A549 treated with CORT108297 at 1 μM for 4 hours (cell line): ENCODE measurements at places on chromosomes 4 and X. TPM values are rescaled to one million over a fixed set of nuclear protein-coding genes. Genes with fewer than 3 reads are reported as not detected.

NPFFR2 gene
- 0.05 TPM in 1 of 5 replicates, not detected in the others for total RNA-seq

MTNR1A gene
- total RNA-seq = 0.33 to 0.71 TPM (median 0.43 TPM) in 5 replicates

SMS gene
- total RNA-seq = 190 to 253 TPM (median 196 TPM) in 5 replicates

ADGRG2 gene
- total RNA-seq = 6.2 to 7.6 TPM (median 6.9 TPM) in 5 replicates

YY2 gene
- total RNA-seq = 2.3 to 2.8 TPM (median 2.4 TPM) in 5 replicates

ARHGEF38 gene
- not detected in 5 replicates for total RNA-seq

IGSF1 gene
- total RNA-seq = 0.25 to 0.41 TPM (median 0.32 TPM) in 5 replicates

DNAAF6 gene
- not detected in 5 replicates for total RNA-seq

GRSF1 gene
- 72.8 to 95.4 TPM (median 77.6 TPM) in 5 replicates for total RNA-seq

HTRA3 gene
- total RNA-seq = 13.8 to 21.4 TPM (median 19.6 TPM) in 5 replicates

ZNF185 gene
- 6.1 to 7.6 TPM (median 6.9 TPM) in 5 replicates for total RNA-seq

TMEM165 gene
- 51.1 to 60.2 TPM (median 55.5 TPM) in 5 replicates for total RNA-seq

FAAH2 gene
- total RNA-seq = 0.10 to 0.18 TPM (median 0.13 TPM) in 5 replicates

CYTL1 gene
- not detected in 5 replicates for total RNA-seq

TMPRSS11F gene
- not detected in 5 replicates for total RNA-seq

CYP4V2 gene
- 2.7 to 3.8 TPM (median 2.8 TPM) in 5 replicates for total RNA-seq

SPANXA1 gene
- 0.16 to 0.42 TPM (median 0.18 TPM) in 3 of 5 replicates, not detected in the others for total RNA-seq

VCX2 gene
- not detected in 5 replicates for total RNA-seq

SNX12 gene
- 68.0 to 76.9 TPM (median 75.6 TPM) in 5 replicates for total RNA-seq

LEF1 gene
- total RNA-seq = 0.17 TPM in 1 of 5 replicates, not detected in the others

CNGA1 gene
- total RNA-seq = 0.08 to 0.12 TPM in 2 of 5 replicates, not detected in the others

GLA gene
- total RNA-seq = 174 to 204 TPM (median 187 TPM) in 5 replicates

OCRL gene
- 19.1 to 25.7 TPM (median 23.9 TPM) in 5 replicates for total RNA-seq

SCD5 gene
- 6.6 to 8.5 TPM (median 6.9 TPM) in 5 replicates for total RNA-seq

HAND2 gene
- total RNA-seq = 0.22 to 0.81 TPM (median 0.49 TPM) in 5 replicates

MSX1 gene
- total RNA-seq = 5.6 to 11.8 TPM (median 9.9 TPM) in 5 replicates

ESX1 gene
- total RNA-seq = 0.06 to 0.12 TPM in 2 of 5 replicates, not detected in the others

NXT2 gene
- total RNA-seq = 8.5 to 10.9 TPM (median 9.9 TPM) in 5 replicates

GRIPAP1 gene
- 18.1 to 23.3 TPM (median 21.3 TPM) in 5 replicates for total RNA-seq

AR gene
- 2.9 to 3.6 TPM (median 3.2 TPM) in 5 replicates for total RNA-seq

UPF3B gene
- total RNA-seq = 18.7 to 26.8 TPM (median 19.9 TPM) in 5 replicates

NDNF gene
- total RNA-seq = not detected in 5 replicates

LRP2BP gene
- total RNA-seq = 0.08 to 0.18 TPM (median 0.10 TPM) in 5 replicates

NXF2 gene
- total RNA-seq = not detected in 5 replicates

PAK3 gene
- total RNA-seq = 0.04 to 0.11 TPM (median 0.09 TPM) in 3 of 5 replicates, not detected in the others

NEIL3 gene
- total RNA-seq = 11.2 to 14.4 TPM (median 13.0 TPM) in 5 replicates

CT83 gene
- total RNA-seq = not detected in 5 replicates

PRPS2 gene
- 36.2 to 45.9 TPM (median 43.3 TPM) in 5 replicates for total RNA-seq

PARM1 gene
- total RNA-seq = 0.47 to 0.75 TPM (median 0.68 TPM) in 5 replicates

RBM47 gene
- total RNA-seq = 17.6 to 23.2 TPM (median 21.5 TPM) in 5 replicates

CENPVL1 gene
- total RNA-seq = not detected in 5 replicates

CCNQ gene
- 38.9 to 59.5 TPM (median 57.0 TPM) in 5 replicates for total RNA-seq

IL21 gene
- total RNA-seq = not detected in 5 replicates

FAM184B gene
- total RNA-seq = 0.01 to 0.06 TPM (median 0.05 TPM) in 5 replicates

HS3ST1 gene
- total RNA-seq = 0.27 to 0.54 TPM (median 0.39 TPM) in 5 replicates

TGIF2LX gene
- total RNA-seq = not detected in 5 replicates

IBSP gene
- total RNA-seq = not detected in 5 replicates

TNMD gene
- total RNA-seq = not detected in 5 replicates

FOXR2 gene
- total RNA-seq = not detected in 5 replicates

SFRP2 gene
- not detected in 5 replicates for total RNA-seq

RBM3 gene
- 297 to 439 TPM (median 349 TPM) in 5 replicates for total RNA-seq

STK32B gene
- total RNA-seq = 19.4 to 20.5 TPM (median 20.1 TPM) in 5 replicates

NIPAL1 gene
- 0.68 to 1.1 TPM (median 0.86 TPM) in 5 replicates for total RNA-seq

SMR3B gene
- not detected in 5 replicates for total RNA-seq

GPRASP3 gene
- total RNA-seq = 3.2 to 4.0 TPM (median 3.7 TPM) in 5 replicates

EGF gene
- 0.14 to 0.77 TPM (median 0.35 TPM) in 5 replicates for total RNA-seq

PPP1R3F gene
- 2.4 to 3.9 TPM (median 3.0 TPM) in 5 replicates for total RNA-seq

FGF2 gene
- 29.8 to 63.8 TPM (median 52.6 TPM) in 5 replicates for total RNA-seq

GJB1 gene
- total RNA-seq = 0.11 TPM in 1 of 5 replicates, not detected in the others
